ENCODE measurements at places on chromosomes 16 and 17.
A peak's percentile ranks its signal among the peaks of the same experiment; 100 is the strongest.

DNA sequence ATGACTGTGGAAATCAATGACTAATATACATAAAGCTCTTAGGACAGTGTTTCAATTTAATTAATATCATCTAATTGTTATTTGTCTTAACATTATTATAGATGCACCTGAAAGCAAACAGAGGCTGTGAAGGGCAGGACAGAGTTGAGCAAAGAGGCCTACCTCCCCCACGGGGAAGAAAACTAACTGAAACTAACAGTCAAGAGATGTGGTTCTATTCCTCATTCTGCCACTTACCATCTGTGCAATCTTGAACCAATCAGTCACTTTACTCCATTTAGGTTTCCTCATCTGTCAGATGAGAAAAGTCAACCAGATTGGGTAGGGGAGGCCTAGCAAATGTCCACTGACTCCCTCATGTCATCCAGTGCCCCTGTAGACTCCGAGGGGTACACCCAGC is 59.1 kb downstream of the C17orf67 start:
- no peak for DNase-seq

DNA sequence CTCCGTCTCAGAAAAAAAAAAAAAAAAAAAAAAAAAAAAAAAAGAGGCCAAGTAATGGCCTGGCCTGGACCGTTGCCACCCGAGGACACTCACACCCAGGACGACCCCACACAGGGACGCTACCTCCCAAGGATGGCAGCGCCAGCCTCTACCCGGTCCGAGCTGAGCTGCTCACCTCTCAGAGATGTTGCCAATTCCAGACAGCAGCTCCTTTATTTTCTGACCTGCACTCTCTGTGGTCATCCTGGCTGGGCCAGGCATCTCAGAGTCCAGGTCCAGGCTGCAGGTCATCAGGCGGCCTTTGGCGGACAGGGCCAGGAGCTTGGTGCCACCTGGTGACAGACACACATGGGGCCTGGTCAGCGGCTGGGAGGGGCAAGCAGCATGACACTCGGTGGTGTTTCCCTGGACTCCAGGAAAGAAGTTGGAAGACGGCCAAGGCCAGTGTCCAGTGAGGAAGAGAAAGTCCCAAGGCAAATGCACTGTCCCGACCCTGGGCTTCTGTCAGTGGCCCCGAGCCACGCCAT is 3.1 kb downstream of the FAAP100 start:
- DNase-seq, result no peak

DNA sequence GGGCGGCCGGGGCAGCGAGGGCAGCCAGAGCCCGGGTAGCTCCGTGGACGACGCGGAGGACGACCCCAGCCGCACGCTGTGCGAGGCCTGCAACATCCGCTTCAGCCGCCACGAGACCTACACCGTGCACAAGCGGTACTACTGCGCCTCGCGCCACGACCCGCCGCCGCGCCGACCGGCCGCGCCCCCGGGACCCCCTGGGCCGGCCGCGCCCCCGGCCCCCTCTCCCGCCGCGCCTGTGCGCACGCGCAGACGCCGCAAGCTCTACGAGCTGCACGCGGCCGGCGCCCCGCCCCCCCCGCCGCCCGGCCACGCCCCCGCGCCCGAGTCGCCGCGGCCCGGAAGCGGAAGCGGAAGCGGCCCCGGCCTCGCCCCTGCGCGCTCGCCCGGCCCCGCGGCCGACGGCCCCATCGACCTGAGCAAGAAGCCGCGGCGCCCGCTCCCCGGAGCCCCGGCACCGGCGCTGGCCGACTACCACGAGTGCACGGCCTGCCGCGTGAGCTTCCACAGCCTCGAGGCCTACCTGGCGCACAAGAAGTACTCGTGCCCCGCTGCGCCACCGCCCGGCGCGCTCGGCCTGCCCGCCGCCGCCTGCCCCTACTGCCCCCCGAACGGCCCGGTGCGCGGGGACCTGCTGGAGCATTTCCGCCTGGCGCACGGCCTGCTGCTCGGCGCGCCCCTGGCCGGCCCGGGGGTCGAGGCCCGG is 36.1 kb upstream of the ZC3H18 start:
- DNase-seq, result peak; percentile 81

DNA sequence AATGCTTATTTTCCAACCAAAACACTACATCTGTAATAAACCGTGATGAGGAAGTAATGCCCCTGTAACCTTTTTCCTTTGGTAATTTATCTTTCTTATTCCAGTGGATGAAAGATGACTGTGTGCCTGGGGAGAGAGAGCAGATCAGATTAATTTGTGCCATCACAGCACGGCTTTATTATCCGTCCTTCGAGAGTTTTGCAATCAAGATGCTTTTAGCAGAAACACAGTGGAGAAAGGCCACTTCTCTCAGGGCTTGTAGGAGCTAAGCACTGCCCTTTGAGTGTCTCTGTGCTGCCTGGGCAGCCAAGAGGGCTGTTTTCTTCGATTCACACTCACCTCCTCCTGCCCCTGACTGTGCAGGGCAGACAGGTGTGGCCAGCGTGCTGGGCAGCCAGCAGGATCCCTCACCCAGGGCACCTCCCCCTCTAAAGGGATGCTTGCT is 190.2 kb downstream of the PRKCA start:
- no peak for DNase-seq

DNA sequence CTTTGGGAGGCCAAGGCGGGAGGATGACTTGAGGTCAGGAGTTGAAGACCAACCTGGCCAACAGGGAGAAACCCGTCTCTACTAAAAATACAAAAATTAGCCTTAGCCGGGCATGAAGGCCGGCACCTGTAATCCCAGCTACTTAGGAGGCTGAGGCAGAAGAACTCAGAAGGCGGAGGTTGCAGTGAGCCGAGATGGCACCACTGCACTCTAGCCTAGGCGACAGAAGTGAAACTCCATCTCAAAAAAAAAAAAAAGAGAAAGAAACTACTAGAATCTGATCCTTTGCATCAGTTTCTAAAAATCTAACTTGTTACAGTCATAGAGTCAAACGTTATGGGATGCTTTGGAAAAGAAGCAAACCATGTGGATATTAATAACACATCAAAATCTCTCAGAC is 1.6 kb upstream of the PECAM1 start:
- no peak for DNase-seq

- DNase-seq, result peak; percentile 64
Observed at GRCh38 chr17:68497885-68498319, 14.3 kb upstream of the PRKAR1A start.

DNA sequence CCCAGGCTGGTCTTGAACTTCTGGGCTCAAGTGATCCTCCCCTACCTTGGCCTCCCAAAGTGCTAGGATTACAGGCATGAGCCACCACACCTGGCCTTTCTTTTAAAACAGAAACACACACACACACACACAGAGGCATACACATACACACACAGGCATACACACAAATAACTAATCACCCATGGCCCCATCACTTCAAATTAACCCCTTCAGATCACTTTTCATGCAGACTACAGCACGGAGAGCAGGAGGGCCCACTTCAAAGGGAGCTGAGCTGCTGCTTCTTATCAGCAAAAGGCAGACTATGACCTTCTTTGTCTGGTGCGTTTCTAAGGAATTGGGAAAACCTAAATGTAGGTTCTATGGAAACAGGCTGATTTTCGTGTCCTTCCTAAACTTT is 1.9 kb downstream of the CLCN7 start:
- DNase-seq, result no peak

DNA sequence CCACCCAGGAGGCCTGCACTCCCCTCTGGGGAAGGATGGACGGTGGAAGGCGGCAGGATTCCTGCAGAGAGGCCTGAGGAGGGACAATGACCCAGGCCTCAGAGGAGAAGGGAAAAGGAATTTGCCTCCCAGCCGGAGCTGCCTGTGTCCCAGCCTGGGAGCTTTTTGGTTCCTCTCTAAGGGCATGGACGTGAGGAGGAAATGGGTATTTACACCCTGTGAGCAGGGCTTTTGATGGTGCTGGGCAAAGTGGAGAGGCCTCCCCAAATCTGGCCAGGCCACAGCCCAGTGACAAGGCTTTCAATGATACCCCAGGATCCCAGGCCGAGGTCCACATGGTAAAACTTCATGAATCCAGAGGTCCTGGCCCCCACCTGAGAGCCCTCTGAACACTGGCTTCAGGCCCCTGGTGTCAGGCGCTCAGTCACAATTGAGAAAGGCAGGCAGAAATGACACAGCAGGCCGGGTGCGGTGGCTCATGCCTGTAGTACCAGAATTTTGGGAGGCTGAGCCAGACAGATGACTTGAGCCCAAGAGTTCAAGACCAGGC is 56.0 kb upstream of the DOC2B start:
- DNase-seq, result no peak

DNA sequence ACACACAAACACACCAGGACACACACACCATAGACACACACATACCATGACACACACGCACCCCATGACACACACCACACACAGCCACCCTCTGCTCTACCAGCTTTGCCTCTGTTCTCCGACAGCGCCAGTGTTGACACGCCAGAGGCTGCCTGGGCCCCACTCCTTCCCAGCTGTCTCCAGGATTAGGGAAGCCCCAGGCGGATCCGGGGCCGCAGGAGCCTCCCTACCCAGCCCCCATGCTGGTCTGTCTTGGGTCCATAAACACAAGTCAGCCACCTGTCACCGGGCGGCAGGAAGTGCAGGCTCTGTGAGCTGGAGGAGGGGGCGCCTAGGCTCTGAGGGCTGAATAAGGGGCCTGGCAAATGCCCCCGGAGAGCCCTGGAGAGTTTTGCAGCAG is 10.5 kb downstream of the TBC1D16 start:
- no peak for DNase-seq

GRCh38 chr16:26856791-26857190 is 209.9 kb upstream of the C16orf82 start:
- no peak for DNase-seq

GRCh38 chr17:72063756-72064450 is 56.9 kb upstream of the SOX9 start:
- no peak for DNase-seq

DNA sequence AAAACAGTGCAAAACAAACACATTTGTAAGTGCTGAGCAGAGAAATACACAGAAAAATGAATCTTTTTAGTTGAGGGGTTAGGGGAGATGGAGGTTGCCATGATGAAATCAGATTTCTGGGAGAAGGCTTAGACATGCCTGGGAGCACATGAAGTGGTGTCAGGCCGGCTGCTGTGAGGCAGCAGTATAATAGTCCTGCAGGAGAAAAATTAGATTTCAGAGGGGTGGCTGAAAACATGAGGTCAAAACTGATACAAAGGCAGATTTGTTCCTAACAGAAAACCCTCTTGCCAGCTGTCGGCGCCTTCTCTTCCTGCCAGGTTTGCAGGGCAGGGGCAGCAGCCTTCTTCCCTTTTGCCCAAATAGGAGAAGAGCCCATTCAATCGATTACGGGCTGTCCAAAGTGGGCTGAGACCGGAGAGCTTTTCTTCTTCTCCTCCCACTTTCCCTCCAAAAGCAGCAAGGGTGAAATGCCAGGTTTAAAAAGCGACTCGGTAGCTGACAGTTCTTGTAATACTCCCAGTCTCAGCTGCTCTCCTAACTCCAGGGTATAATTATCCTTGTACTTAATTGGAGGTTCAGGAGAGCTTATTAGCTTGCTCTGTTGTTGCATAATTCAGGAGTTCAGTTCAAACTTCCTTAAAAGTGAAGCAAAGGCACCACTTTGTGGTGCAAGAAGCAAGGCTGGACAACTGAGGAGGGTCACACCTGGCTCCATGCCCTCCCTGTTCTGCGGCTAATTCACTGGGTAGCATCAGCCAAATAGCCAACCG is 80.0 kb downstream of the PCTP start:
- DNase-seq, result no peak

Data from CD4-positive, alpha-beta T cell treated with Interleukin-4 for 1 hour (primary cell).